ENCODE measurements at places on chromosomes 7 and 10.

DNA sequence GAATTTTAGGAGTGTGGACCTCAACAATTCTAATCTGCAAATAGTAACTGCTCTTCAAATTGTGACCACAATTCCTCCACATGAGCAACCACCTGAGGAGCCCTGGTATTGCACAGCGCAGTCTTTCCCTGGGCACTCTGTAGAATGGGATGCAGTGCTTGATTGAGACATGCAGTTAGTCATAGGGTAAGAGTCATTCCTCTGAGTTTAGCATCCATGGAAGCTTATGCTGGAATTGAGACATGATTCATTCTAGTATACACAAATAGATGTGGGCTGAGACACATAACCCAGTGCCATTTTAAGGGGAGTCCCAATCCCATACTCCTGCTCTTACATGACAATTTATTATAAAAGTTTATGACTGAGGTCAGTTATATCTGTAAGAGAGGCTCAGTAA is 582.3 kb upstream of the CNTNAP2 start:
- H3K27ac ChIP-seq = no peak overlapping the region
- DNase-seq = no peak
- no peaks in the 10 kb centered on the region for H3K4me1 ChIP-seq
- H3K4me3 ChIP-seq = no peak overlapping the region
- no peaks in the 10 kb centered on the region for H3K27me3 ChIP-seq

DNA sequence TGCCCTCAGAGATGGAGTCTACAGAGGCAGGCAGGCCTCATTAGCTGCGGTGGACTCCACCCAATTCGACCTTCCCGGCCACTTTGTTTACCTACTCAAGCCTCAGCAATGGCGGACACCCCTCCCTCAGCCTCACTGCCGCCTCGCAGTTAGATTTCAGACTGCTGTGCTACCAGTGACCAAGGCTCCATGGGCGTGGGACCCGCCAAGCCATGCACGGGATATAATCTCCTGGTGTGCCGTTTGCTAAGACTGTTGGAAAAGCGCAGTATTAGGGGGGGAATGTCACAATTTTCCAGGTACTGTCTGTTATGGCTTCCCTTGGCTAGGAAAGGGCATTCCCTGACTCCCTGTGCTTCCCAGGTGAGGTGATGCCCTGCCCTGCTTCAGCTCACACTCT is 252.3 kb downstream of the ARL4A start:
- peaks cover 6% of the 10 kb centered on the region for H3K27me3 ChIP-seq
- H3K27ac ChIP-seq = no peak overlapping the region
- DNase-seq = no peak
- H3K4me1 ChIP-seq = no peaks in the 10 kb centered on the region

GRCh38 chr7:133804127-133804526 is 323.0 kb upstream of the LRGUK start:
- no peaks in the 10 kb centered on the region for H3K36me3 ChIP-seq
- H3K4me1 ChIP-seq = no peaks in the 10 kb centered on the region
- no peak for DNase-seq
- H3K27me3 ChIP-seq = no peaks in the 10 kb centered on the region

DNA sequence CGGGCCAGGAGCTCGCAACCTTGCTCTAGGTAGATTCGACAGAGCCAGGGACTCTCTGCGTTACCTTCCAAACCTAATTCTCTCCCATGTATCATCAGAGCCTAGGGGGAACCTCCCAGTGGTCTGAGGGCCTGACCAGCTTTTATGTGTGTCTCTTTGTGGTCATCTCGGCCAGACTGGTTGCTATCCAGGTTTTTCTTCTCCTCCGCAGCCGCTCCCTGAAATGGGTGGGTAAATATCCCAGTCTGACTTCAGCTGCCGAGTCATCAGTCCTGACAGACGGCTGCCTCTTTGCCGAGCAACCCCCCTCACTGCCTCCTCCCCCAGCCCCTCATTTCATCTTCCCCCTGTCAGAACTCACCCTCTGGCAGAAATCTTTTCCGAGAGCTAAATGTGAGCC is 578.1 kb downstream of the LRMDA start:
- H3K4me1 ChIP-seq = no peaks in the 10 kb centered on the region
- no peaks in the 10 kb centered on the region for H3K27me3 ChIP-seq
- no peaks in the 10 kb centered on the region for H3K36me3 ChIP-seq
- H3K27ac ChIP-seq = no peak overlapping the region

DNA sequence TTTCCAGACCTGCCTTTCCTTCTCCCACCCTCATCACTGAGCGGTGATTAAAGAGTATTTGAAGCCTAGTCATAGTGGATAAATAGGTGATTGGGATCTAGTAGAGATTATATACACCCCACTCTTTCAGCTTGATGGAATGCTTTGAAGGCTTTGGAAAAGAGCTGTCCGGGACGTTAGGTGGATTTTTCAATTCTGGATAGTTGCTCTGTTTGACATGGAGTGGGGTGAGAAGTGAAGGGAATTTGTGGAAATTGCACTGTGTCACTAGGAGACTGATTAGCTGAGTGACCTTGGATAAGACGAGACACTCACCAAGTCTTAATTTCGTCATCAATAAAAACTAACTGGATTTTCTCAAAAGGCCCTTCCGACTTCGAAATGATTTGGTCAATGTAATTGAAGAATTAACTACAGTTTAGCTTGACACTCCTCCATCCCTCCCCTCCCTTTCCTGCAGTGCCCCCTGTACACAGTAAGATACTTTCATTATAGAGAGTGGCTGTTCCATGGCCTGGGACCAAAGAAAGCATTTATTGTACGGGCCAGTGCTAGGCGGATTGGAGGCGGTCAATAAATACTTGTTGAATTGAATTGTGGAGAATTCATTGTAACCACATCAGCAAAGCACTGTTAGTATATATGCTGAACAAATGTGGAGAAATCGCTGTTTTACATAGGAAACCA is 962 bp downstream of the ZKSCAN1 start:
- H3K36me3 ChIP-seq = no peaks in the 10 kb centered on the region
- H3K4me1 ChIP-seq = peaks cover 10% of the 10 kb centered on the region
- peak overlapping the region; percentile 90 for H3K4me3 ChIP-seq
- no peaks in the 10 kb centered on the region for H3K27me3 ChIP-seq
- H3K27ac ChIP-seq = peak overlapping the region; percentile 89

DNA sequence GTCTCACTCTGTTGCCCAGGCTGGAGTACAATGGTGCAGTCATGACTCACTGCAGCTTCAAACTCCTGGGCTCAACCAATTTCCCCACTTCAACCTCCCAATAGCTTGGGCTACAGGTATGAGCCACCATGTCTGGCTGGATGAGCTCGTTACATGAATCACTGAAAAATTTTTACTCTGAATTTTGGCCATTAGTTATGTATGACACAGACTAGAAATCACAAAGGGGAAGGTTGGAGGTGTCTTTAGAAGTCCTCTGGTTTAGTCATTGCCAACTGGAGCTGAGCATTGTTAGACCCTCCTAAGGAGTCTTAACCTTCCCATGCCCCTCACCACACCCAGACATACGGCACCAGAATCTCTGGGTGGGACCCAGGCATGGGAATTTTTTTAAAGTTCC is 34.7 kb downstream of the SVIL start:
- no peak overlapping the region for H3K4me3 ChIP-seq
- H3K27ac ChIP-seq = no peak overlapping the region

DNA sequence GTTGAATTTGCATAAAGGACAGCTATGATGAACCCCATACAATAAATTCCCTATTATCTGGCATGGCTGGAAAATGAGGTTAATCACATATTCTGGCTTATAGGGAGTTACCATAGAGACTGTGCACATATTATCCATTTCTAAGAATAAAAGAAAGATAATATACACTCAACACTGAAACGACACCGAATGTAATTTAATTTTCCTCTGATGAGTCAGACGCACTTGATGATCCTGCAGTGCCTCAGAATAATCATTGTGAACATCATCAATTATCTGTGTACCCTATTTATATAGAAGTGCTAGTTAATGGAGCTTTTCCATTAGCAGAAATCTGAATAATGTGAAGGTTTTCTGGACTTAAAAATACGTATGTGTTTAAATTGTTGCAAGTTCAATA is 60.2 kb downstream of the SGCE start:
- no peaks in the 10 kb centered on the region for H3K36me3 ChIP-seq
- H3K27me3 ChIP-seq = no peaks in the 10 kb centered on the region
- H3K4me3 ChIP-seq = no peak overlapping the region
- H3K4me1 ChIP-seq = no peaks in the 10 kb centered on the region

- H3K4me1 ChIP-seq = no peaks in the 10 kb centered on the region
- no peak for DNase-seq
- H3K27me3 ChIP-seq = no peaks in the 10 kb centered on the region
- H3K27ac ChIP-seq = no peak overlapping the region
- H3K36me3 ChIP-seq = no peaks in the 10 kb centered on the region
Observed at GRCh38 chr7:107079212-107079940, 34.9 kb downstream of the PRKAR2B start.

DNA sequence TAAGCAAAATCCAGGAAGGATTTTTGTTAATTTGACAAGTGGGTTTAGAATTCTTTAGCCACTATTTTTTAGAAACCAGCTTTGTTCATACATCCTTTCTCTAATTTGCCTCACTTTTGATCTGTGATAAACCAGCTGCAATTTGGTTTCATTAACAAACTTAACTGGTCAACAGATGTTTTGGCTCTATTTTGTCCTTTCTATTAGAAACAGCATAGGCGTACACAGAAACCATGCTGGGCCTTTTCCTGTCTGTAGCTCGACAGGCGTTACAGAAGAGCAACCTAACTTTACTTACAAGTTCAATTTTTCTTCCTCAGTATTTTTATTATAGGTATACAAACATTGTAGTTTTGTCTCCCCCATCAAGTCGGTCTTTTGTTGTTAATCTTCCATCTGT is 28.2 kb downstream of the KAT6B start:
- H3K4me3 ChIP-seq = no peak overlapping the region
- peaks cover 13% of the 10 kb centered on the region for H3K4me1 ChIP-seq
- no peak for DNase-seq

DNA sequence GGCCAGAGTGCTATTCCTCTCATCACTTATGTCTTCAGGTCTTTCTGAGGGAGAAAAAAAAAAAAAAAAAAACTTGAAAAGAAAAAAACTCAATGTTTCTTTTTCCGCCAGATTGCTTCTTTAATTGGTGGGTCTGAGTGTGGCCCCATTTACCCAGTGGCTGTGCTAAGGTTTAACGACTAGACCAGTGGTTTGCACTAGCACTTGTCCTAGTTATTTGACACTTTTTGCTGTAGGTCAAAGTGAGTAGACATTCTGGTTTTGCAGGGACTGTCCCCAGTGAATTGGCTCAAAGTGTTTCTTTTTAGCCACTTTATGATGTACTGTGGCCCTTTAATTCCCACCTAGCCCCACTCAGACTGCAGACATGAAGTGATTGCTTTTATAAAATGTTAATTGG is 273.3 kb downstream of the PTEN start:
- no peak overlapping the region for H3K27ac ChIP-seq
- no peaks in the 10 kb centered on the region for H3K27me3 ChIP-seq
- H3K4me3 ChIP-seq = no peak overlapping the region
- H3K4me1 ChIP-seq = no peaks in the 10 kb centered on the region
- no peak for DNase-seq
- H3K36me3 ChIP-seq = no peaks in the 10 kb centered on the region

- H3K36me3 ChIP-seq = no peaks in the 10 kb centered on the region
- no peak for DNase-seq
- no peaks in the 10 kb centered on the region for H3K27me3 ChIP-seq
- H3K27ac ChIP-seq = peak overlapping the region; percentile 63
Observed at GRCh38 chr10:132443983-132444876, 47.2 kb downstream of the PWWP2B start.
